ENCODE measurements at places on chromosomes 4 and X.

DNA sequence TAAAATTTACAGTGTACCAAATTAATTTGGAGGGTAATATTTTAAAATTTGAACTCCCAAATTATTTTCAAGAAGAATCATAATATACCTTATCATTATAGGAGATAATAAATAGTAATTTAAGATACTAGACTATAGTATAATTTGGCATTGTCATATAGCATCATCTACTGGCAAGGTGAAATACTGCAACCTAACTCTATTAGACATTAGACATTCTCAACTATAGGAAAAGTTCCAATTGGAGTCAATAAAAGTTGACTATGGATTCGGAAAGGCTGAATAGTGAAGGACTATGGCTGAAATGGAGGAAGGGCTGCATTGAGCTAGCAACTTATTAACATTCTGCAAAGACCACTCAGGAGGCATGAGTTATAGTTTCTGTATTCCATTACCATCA, 113.0 kb downstream of the PRDM5 start:
- DNase-seq, result no peak

DNA sequence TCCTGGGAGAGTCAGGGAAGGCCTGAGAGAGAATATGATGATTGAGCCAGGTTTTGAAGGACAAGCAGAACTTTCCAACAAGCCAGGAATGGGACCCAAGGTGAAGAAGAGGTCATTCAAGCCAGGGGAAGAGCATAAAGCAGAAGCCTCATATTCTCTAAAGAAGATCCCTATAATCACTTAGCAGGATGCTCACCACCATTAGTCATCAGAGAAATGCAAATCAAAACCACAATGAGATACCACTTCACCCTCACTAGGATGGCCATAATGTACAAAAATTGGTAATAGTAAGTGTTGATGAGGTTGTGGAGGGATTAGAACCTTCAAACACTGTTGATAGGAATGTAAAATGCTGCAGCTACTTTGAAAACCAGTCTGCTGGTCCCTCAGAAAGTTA, 20.5 kb upstream of the SUPT20HL1 start:
- no peak for DNase-seq

DNA sequence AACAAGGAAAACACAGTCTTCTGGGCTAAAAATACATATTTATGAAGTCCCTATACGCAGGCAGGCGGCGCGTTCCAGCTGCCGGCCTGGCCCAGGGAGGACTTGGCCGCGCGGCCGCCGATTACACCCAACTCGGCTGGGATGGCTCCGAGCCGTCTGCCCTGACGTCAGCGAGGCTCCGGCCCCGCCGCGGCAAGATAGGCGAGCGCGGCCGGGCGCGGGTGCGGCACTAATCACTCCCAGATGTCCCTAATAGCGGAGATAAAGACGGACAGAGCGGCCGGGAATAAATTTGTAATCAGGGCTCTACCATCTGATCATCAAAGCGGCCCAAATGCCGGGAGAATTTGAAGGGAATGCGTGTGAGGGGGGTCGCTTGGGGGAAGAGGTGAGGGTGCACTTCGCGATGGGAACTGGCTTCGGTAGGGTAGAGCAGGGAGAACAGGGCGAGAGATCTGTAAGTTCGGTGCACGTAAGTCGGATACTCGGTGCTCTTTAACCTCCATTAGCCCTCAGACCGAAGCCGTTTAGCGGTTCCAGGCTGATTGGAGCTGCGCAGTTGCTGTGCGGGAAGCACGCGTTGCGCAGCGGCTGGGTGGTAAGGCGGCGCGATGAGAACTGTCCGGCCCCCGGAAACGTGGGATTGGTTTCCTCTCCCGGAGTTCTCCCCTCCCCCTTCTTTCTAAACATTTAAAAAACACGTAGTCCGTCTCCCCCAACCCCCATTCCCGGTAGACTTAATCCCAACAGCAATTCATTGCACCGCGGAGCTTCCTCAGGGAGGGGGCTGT, 7.7 kb downstream of the HAND2 start:
- peak; percentile 58 for DNase-seq

DNA sequence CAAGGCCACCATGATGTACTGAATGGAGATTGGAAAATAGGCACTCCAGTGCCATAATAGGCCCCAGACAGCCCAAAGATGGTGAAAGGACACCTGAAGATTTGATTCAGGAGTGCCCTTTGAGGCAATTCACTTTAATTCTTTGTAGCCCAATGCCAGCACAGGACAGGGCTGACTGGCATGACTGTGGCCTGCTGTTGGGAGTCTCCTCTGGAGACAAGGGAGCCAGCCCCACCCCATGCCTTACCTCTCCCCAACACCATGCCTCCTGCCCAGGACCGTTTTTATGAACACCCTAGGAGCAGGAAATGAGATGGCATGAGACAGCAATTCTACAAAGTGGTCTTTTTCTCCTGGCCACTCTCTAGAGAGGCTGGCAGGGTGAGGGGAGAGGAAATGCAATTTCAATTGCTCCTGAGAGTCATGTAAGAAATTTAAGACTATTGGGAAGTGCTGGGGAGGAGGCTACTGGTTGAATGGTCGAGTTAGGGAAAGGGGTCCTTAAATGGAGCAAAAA, 94.2 kb upstream of the MAMLD1 start:
- DNase-seq, result no peak

DNA sequence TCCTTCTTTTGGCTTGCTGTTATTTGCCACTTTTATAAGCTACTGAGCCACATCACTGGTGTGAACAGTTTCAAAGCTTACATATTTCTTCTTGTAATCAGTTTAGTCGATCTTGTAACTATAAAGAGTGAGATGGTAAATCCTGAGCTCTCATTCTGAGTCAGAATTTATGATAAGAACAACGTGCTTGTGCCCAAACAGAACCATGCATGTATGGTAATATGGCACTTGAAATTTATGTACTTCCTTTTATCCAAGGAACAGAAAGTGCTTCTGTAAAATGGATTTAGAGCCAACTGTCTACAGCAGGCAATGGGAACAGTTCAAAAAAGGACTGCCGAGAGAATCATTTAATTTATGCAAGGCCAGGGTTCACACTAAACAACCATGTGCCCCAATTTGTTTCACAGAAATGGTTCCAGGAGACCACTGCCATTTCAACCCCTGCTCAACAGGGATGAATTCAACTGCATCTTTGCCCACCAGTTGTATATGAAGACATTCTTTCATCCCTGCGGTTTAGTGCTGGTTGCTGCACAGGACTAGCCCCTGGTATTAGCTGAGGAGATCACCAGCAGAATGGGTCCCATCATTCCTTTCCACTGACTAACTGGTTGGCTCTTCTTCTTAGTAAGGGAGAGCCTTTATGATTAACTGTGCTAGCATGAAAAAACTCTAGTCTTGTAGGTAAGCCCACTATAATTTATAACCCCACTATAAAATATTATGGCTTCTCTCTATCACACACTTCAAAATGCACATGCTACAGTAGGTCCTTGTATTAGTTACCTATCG, 162.9 kb upstream of the PGRMC2 start:
- DNase-seq, result no peak

GRCh38 chr4:69848028-69848427, 11.9 kb downstream of the SULT1E1 start:
- DNase-seq, result no peak

DNA sequence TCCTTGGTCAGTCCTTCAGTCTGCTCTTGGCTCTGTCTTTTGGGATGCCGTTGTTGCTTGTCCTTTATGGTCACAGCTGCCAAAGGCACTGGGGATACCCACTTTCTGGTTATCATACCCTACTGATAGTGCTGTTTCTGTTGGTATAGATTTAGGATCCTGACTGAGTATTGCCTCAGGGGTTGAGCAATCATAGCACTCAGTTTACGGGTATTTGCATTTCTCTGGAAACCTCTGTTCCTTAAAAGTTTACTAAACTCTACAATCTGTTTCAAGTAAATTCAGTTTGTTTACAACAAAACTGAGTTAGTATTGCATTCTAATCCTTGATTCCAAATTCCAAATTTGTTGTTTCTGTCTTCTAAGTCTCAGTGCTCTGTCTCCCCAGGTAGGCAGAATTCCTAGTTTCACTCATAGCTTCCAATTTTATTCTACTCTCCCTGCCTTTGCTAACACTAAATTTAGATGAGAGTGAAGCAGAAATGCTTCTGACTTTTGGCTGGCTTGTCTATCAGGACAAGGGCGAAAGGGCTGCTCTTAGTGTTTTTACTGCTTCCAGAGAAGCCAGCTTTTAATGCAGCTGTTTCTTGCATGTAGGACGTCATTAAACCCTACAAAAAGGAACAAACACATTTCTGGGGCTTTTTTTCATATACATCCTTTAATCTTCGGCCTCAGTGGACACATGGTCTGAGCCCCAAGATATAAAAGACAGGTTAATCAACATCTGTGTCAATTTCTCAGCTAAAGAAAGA, 17.2 kb upstream of the TET2 start:
- DNase-seq, result no peak

DNA sequence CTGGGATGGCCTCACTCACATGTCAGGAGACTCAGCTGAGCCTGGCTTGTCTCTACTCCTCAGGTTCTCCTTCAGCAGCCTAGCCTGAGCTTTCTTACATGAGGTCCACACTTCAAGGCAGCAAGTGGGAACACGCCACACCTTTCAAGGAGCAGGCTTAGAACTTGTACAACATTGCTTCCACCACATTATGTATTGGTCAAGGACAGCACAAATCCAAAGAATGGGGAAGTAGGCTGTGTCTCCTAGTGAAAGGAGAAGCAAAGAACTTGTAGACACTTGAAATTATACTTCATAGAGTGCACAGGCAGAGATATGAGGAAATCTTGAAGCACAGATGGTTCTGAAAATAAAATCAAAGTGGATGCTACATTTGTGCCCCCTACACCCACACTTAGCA, 120.9 kb upstream of the NOCT start:
- DNase-seq, result no peak

DNA sequence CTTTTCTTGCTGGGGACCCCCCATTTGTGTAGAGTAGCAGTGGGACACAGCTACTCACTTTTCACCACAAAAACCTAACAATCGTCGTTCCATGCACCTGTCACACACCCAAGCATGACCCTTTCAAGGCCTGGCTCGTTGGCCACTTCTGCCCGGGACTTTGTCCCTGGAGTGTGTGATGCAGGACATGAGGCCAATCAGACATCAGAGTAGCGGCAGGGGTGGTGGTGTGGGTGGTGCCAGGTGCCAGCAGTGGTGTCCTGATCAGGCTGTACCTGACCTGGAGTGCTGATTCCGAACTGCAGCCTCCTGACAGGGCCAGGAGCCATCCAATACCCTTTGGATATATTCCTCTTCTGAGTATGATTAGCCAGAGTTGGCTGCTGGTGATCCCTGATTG, 23.1 kb upstream of the PROM1 start:
- DNase-seq, result no peak

Data from thyroid gland (tissue), 4 donors.